T-helper 2 cell (primary cell): ENCODE measurements at places on chromosomes 6 and 20.

GRCh38 chr6:53312355-53312754, 36.4 kb downstream of the ELOVL5 start:
- no peak for DNase-seq

- DNase-seq = no peak
These were observed 109.7 kb downstream of the LRFN2 start for GRCh38 chr6:40477246-40478126.

DNA sequence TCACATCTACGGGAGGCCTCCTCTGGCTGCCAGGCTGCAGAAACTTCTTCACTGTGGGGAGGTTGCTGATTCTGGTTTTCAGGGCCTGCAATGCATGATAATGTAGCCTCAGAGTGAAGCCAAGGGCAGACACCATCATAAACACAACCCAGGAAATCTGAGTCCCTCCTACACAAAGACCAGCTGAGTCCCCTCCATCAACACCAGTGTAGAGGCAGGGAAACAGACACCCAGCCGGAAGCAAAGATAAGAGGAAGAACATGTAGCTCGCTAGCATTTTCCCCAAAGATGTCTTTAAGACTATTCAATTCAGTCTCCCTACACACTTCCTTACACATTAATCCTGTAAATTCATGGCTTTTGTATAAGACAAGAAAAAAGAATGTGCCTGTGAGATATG, 23.6 kb downstream of the GSTA2 start:
- no peak for DNase-seq

GRCh38 chr20:62787866-62788265, 8.4 kb upstream of the MRGBP start:
- no peak for DNase-seq
